Left hindlimb (tissue), 1 donor: ENCODE measurements at places on chromosomes 13 and 19.

GRCh38 chr13:34506796-34507195 lies 435.3 kb upstream of the NBEA start:
- no peak for DNase-seq

- no peak for DNase-seq
Measured at GRCh38 chr19:42461700-42462324, 19.1 kb upstream of the CXCL17 start.

DNA sequence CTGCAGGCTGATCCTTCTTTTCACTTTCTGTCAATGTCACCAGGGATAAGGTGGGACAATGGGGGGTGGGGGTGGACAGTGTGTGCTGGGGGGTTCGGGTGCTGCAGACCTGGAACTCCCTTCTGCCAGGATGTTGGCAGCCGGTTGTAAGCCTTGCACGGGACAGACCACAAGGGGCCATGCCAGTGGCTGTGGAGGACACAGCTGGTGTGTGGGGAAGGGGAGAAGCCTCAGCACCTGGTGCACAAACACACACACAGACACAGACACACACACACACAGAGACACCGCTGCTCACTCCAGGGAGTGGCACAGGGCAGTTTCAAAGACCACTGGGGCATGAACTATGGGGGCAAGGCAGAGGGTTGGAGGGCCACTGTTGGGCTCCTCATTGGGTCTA lies 3.6 kb downstream of the F2RL3 start:
- no peak for DNase-seq

GRCh38 chr13:103772576-103772975 lies 706.4 kb upstream of the SLC10A2 start:
- DNase-seq: no peak

GRCh38 chr13:108915095-108915633 lies 285.8 kb downstream of the MYO16 start:
- no peak for DNase-seq

GRCh38 chr13:59424661-59425060 lies 739.1 kb downstream of the DIAPH3 start:
- DNase-seq: no peak

DNA sequence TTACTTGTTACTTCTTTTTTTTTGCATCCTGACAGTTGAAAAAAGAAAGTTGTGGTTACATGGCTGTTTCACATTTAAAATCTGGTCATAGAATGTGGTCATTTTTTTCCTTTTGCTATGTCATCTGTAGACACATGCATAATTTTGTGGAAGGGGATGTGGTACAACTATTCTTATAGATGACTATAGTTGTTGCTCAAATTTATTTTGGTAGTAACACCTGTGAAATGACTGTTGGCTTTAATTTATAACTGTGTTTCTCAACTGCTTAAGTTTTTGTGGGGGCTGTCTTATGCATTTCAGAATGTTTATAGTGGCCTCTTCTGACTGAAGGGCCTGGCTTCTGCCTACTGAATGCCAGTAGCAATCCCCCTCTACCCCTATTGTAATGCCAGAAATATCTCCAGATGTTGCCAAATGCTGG lies 130.5 kb downstream of the PAN3 start:
- no peak for DNase-seq

- DNase-seq: no peak
Measured at GRCh38 chr19:40424637-40425449, 949 bp downstream of the SERTAD1 start.

DNA sequence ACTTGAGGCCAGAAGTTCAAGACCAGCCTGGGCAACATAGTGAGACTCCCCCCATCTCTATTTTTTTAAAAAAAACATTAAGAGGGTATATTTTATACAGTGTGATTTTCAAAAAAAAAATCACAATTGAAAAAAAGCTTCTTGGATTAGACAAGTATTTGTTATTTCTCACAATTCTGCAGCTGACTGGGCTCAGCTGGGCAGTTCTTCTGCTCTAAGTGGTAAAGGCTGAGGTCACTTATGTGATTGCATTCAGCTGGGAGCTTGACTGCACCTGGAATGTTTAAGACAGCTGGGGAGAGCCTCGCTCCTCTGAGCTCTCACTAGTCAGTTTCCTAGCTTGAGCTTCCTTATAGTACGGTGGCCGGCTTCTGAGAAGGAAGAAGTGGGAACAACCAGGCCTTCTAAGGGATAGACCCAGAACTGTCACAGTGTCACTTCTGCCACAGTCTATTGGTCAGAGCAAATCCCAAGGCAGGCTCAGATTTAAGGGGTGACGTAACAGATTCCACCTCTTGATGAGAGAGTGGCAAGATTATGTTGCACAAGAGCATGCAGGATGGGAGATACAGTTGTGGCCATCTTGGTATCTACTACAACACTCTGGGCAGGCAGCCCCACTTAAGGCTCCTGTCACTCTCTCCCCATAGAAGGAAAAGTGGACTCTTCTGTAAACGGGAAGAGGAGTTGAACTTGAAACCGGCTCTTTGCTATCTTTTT lies 19.7 kb upstream of the IRGC start:
- no peak for DNase-seq

DNA sequence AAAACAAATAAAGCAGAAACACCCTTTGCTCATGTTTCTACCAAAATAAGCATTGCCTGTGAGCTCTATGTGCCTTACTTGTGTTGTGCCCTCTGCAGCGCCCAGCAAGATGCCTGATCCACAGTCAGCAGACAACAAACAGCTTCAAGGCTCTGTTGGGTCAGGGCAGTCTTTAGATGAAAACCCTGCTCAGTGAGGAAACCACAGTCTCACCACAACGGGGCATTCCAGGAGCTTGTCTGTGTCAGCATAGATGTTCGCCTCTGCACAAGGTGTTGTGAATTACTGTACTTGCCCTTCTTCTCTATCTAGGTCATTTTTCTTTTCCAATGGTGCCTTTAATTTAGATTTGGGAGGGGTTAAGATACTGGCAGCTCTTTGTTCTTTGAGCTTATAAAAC lies 251.9 kb downstream of the COL4A1 start:
- no peak for DNase-seq

DNA sequence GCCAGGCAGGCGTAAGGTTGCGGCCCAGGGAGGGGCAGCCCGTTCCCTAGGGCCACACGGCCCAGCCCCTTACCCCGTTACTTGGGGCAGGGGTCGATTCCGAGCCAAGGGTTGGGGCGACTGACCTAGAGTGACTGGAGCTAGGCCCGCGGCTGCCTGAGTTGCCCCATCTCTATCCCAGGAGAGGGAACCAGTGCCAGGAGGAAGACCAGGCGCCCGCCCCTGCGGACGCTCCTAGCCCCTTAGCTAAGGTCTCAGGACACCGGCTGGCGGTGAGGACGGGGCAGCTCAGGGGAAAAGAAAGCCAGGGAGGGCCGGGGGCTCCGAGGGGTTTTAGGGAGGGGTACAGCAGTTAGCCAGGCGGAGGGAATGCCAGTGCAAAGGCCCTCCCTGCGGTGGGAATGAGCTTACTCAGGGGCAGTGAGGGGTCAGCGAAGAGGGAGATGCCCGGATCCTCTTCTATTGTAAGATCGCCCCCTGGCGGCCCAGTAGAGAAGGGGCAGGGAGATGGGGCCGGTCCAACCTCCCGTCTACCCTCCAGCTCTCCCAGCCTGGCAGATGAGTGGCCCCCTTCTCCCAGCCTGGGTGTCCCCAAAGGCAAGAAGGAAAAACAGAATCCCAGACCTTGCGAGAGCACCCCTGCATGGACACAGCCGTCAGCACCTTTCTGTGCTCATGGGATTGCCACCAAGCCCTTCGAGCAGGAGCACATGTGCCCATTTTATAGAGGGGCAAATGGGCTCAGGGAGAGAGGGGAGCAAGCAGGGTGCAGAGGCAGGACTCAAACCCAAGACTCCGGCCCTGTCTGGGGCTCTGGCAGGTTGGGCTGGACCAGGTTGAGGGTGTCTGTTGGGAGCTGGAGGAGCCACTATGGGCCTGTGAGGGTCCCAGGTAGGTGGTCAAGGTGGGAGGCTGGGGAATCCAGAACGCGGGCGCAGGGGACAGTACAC lies 16.3 kb downstream of the CILP2 start:
- DNase-seq: peak; percentile 44

DNA sequence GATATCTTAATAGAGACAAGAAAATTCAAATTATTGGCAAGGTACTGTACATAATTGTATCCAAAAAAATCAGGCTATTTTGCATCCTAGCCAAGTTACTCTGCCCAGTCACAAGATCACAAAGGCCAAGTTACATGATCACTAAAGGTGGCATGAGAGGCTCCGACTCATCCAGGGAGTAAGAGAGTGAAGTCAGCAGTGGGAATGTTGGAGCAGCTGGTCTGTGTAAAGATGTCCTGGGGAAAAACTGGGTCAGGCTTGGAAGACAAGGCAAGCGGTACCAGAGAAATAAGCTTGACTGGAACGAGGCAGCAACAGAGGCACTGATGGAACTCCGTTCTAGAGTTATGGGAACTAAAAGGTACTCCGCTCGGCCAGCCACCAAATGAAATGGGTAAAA lies 50.2 kb upstream of the PSG2 start:
- DNase-seq: no peak

- no peak for DNase-seq
Measured at GRCh38 chr19:5244351-5244750, 96.3 kb downstream of the PTPRS start.

DNA sequence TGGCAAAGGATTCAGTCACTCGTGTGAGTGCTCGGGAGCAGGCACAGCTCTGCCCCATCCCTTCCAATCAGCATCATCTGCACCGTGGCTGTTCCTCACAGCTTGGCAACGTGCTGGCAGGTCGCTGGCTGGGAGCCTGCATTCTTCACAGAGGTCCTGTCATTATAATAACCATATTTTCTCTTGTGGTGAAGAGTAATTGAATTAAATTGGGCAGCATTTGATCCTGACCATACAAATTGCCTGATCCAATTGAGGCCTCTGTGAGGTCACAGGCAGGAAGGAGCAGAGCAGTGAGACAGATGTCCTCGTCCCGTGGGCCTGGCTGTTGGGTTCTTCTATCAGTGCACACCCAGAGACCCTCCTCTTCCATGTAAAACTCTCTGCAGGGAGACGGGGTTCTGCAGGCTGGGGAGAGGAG lies 407.8 kb downstream of the COG6 start:
- no peak for DNase-seq

- peak; percentile 72 for DNase-seq
Measured at GRCh38 chr19:52735734-52736133, 890 bp upstream of the ZNF611 start.

- no peak for DNase-seq
Measured at GRCh38 chr13:21619633-21620220, 15.8 kb upstream of the MICU2 start.

DNA sequence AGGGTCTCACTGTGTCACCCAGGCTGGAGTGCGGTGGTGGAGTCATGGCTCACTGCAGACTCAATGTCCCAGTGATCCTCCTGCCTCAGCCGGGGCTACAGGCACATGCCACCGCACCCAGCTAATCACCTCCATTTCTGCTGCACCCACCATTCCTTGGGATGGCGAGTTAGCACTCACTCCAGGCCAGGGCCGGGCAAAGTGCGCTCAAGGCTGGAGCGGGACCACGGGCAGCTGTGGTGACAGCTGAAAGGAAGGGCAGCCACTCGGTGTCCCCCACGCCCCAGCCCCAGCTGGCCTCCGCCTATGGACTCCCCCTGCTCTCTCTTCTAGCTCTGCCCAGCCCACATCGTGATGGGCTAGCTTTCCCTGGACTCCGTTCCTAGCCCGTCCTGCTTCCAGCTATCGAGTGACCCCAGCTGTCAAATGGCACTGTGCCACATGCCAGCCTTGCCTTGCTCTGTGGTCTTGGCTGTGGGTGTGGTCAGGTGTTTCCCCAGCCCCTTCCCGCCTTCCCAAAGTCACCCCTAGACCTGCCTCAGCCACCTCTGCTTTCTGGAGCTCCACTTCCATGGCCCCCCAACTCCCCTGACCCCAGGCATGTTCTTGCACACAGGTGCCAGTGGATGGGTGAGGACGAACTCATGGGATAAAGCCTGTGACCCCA lies 4.1 kb downstream of the MICOS13 start:
- no peak for DNase-seq

DNA sequence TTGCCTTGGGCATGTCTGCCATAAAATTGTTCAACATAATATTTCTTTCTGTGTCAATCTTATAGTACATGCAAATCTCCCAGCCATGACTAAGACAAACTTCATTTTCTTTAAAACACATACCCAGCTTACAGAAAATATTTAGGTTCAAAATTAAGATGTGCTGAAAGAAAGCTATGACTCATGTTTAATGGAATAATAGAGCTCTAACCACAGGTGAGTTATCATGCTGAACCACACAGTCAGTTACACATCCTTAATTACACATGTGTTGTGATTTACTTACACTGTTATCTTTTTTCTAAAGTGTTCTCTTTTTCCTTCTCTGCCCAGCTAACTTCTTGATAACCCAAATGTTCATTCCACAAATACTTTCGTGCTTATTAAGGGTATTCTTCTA lies 1831.2 kb downstream of the OLFM4 start:
- no peak for DNase-seq

- no peak for DNase-seq
Measured at GRCh38 chr19:5803441-5803751, 1.5 kb upstream of the NRTN start.

DNA sequence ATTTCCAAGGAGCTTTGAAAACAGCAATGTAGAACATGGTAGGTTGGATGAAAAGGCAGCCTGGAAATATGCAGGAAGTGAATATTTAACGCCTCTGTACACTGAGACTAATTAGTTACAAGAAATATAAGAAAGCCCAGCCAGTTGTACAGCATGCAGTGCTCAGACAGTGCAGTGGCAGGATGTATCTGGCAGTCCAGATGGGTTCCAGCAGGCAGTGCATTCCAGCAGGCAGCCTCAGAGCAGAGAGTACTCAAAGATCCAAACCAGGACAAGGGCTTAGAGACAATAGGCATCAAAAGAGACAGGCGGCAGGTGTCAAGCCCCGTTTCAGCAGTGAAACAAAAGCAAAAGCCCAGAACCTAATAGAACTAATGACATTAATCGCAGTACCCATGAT lies 2776.3 kb downstream of the PCDH9 start:
- DNase-seq: no peak
